ENCODE measurements at places on chromosomes 5 and 9.

GRCh38 chr9:130320723-130321481, 55.3 kb downstream of the HMCN2 start:
- peak; percentile 26 for DNase-seq

DNA sequence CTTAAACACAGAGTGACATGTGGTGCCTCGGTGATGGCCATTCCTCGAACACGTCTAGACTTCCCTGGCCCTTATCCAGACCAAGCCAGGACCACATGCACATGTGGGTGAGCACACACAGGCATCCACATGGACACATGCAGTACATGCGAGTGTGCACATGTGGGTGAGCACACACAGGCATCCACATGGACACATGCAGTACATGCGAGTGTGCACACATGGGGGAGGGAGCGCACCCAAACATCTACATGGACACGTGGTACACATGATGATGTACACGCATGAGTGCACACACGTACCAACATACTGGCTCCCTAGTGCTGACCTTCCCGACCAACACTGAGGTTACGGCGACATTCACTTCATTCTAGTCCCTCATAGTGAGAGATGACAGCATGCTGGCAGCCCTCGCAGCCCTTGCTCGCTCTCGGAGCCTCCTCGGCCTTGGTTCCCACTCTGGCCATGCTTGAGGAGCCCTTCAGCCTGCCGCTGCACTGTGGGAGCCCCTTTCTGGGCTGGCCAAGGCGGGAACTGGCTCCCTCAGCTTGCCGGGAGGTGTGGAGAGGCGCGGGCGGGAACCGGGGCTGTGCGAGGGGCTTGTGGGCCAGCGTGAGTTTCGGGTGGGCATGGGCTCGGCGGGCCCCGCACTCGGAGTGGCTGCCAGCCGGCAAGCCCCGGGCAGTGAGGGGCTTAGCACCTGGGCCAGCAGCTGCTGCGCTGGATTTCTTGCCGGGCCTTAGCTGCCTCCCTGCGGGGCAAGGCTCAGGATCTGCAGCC, 186.8 kb downstream of the HSPA4 start:
- no peak for DNase-seq

GRCh38 chr5:60223342-60223741, 329.8 kb upstream of the PDE4D start:
- no peak for DNase-seq

DNA sequence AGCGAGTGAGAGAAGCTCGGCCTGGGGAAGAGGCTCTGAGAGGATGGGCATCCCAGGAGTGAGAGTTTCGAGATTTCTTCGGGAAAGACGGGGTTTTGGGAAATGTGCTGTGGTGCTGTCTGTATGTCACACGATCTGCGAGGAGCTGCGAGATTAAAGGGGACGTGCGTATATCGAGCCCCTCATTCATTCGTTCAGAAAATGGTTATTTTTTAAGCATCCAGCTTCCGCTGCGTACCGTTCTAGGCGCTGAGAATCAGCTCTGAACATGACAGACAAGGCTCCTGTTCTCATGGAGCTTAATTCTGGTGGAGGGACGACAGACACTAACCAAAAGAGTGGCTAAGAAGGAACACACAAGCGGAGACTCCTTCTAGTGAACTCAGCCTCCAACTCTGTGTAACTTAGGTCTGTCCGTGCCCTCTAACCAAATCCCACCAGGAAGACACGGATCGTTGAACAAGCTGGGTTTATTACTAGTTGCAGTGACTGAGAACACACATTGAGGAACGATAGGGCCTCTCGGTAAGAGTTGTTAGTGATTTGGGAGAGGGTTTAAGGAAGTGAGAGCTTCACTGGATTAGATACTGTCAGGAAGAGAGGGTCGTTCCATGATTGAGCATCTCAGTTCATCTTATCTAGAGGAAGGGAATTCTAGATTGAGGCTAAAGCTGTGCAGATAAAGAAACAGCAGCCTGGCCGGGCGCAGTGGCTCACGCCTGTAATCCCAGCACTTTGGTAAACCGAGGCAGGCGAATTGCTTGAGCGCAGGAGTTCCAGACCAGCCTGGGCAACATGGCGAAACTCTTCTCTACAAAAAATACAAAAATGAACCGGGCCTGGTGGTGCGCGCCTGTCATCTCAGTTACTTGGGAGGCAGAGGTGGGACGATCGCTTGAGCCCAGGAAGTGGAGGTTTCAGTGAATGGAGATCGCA, 1.0 kb upstream of the FBXW11 start:
- no peak for DNase-seq

DNA sequence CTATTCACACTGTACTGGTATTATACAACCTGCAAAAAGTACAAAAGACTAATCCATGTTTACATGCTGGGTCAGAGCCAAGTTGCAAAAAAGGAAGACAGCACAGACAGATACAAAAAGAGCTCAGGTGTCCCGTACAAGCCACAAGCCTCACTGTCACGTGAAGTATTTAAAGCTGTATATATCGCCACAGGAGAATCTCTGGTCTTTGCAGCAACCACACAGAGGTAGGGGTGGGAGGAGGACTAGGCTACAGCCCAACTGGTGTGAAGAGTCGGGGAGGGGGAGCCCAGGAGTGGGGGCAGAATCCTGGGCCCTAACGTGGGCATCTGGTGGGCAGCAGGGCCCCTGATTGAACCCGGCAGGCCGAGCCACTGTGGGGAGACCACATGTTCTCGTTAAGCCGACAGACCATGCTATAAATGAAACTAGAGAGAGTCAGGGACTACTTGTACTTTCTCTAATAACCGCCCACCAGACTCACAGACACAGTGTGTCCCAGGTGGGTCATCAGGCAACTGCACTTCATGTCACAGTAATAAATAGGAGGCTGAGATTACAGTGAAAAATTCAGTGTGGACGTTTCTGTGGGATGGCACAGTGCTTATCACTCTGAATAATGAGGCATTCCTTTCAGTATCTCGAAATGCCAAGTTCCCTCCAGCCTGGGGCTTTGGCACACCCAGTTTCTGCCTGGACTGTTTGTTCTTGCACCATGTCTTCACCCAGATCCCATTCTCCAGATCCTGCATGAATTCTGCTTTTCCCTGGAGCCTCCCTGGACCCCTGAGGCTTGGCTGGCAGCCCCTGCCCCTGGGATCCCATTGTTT, 79.3 kb upstream of the SH3PXD2B start:
- DNase-seq: no peak

- no peak for DNase-seq
Measured at GRCh38 chr9:111728617-111729366, 65.9 kb downstream of the SHOC1 start.

GRCh38 chr5:125877248-125877647, 546.0 kb upstream of the GRAMD2B start:
- no peak for DNase-seq

DNA sequence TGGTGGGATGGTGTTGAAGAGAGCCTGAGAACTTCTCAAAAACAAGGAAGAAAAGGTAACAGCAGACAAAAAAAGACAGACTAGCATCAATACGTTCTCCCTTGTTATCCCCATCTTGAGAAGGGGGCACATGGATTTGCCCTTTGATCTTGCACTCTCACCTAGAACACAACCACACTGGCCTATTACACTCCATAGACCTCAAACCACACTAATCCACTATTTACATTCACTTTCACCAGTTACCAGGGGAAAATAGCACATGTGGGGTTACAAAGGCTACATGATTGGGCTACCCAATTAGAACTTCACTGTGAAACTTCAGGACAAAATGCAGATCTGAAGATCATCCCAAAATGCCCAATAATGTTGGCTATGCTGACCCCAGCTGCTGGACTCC, 72.6 kb upstream of the SELENOP start:
- DNase-seq: no peak

DNA sequence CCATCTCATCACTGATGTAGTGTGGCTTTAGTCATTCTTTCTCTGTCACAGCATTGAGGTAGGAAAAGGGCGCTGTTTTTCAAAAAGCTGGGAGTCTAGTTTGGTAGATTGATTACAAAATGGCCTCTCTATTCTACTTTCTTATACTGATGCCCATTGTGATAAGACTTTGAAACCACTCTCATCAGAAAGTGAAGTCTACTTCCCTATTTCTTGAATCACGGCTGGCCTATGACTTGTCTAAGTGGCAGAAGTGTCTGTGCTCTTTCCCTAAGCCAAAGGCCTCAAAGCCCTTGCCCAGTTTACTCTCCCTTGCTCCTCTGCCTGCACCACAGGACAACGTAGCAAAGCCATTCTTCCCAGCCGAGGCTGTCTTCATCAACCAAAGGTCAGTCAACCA, 83.0 kb upstream of the IL33 start:
- no peak for DNase-seq

GRCh38 chr5:72624641-72625236, 117.5 kb upstream of the ZNF366 start:
- DNase-seq: no peak

GRCh38 chr5:147482706-147483180, 27.1 kb downstream of the DPYSL3 start:
- no peak for DNase-seq

GRCh38 chr9:133822430-133823065, 84.4 kb upstream of the SARDH start:
- no peak for DNase-seq

DNA sequence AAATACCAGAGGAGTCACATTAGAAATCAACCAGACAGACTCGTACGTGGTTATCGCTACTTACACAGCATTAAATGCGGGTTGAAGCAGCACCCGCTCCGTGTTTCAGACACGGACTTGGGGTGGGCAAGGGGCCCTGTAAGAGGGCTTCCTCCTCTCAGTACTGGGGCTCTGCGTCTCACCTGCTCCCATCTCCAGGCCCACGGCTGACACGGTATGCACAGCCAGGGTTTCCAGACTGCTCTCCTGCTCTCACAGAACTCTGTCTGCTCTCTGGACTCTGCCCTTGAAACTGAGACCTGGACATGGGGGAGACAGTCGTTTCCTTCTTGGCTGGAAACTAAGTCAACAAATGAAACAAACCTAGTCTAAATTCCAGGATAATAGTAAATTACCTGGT, 24.7 kb upstream of the RASGEF1C start:
- no peak for DNase-seq

DNA sequence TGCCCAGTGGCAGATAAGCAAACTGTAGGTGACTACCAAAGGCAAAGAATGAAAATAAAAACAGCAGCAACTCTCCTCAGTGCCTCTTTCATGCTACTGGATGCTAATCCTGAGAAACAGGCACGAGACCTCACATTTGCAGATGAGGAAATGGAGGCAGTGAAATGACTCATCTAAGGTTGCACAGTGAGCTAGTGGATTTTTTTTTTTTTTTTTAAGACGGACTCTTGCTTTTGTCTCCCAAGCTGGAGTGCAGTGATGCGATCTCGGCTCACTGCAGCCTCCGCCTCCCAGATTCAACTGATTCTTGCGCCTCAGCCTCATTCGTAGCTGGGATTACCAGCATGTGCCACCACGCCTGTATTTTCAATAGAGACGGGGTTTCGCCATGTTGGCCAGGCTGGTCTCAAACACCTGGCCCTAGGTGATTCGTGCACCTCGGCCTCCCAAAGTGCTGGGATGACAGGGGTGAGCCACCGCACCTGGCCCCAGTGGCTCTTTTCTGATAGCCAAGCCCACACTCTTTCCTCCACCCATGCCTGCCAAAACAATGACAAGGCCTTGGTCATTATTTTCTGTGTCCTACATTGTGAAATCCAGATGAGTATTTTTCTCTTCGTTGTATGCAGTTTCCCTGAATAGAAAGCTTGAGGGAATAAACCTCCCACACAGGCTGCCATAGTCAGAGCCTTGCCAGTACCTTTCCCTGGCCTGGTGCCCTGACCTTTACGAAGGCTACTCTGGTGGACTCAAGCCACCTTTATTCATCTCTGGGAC, 19.2 kb downstream of the DOCK2 start:
- no peak for DNase-seq

- DNase-seq: no peak
Measured at GRCh38 chr5:96687812-96688453, 25.8 kb downstream of the CAST start.

- DNase-seq: no peak
Measured at GRCh38 chr9:93045521-93045920, 13.0 kb upstream of the SUSD3 start.

DNA sequence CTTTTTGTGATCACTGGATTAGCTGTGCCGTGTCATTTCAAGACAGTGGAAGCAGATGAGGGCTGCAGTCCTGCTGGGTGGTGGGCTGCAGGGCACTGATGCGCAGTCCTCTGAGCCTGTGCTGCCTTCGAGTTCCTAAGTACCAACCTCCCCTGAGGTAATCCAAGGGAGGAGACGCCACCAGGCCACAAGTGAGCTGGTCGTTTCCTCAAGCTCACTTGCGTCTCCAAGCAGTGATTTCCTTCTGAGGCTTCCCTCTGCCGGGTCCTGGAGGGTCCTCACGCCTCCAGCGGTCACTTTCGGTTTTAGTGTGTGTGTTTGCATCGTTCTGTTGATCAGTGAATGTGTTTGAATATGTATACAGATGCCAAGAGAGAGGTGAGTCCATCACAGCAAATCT, 115.7 kb downstream of the TRIO start:
- DNase-seq: no peak

GRCh38 chr5:168658394-168658793, 79.2 kb upstream of the PANK3 start:
- no peak for DNase-seq

DNA sequence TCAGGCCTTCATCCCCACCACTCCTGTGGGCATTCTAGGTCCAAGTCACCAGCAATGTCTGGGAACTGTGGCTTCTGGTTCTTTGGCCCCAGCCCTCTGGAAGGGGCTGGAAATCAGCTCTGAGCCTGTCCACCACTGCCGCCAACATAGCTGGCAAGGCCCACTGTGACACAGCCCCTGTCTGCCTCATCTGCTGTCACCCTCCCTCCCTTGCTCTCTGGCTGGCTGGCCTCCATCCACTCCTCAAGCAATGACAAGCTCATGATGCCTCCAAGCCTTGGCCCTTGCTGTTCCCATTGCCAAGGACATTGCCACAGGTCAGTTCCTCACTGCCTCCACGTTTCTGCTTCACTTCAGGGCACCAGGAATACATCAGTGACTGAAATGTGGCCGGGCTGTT, 93.7 kb downstream of the LHX2 start:
- DNase-seq: no peak

- no peak for DNase-seq
Measured at GRCh38 chr5:6504677-6505415, 56.2 kb downstream of the UBE2QL1 start.

GRCh38 chr5:3844266-3844665, 248.6 kb downstream of the IRX1 start:
- DNase-seq: no peak

- DNase-seq: no peak
Measured at GRCh38 chr9:95215336-95215898, 102.1 kb downstream of the FANCC start.

DNA sequence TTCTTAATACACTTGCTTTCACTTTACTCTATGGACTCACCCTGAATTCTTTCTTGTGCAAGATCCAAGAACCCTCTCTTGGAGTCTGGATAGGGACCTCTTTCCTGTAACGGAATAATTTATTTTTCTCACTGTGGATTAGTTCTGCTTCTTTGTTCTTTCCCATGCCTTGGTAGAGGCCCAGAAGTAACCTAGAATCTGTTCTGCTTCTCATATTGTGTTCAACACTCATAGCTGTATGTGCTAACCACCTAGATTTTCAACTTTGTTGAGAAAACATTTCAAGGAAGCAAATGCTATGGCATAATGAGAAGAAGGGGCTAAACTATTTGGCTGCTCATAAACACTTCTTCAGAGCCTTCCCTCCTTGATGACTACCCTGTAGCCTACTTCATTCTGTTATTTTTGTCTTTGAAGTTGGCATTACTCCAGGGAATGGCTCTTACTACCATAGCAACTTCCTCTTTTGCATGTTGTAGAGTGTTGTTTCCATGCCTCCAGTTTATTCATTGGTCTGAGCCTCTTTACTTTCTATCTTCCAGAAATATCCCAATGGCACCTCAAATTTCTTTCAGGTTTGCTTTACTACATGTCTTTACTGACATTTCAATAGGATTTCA, 74.3 kb downstream of the KIAA0825 start:
- DNase-seq: no peak

All from CMK (cell line).